CD8-positive, alpha-beta memory T cell (primary cell): ENCODE measurements at places on chromosomes 7 and 10.

- H3K36me3 ChIP-seq: no peaks in the 10 kb centered on the region
- no peaks in the 10 kb centered on the region for H3K27me3 ChIP-seq
- DNase-seq: no peak
- H3K27ac ChIP-seq: peak overlapping the region; percentile 98
- peak overlapping the region; percentile 98 for H3K4me3 ChIP-seq
Observed at GRCh38 chr7:35695473-35695850, 527 bp upstream of the HERPUD2 start.

DNA sequence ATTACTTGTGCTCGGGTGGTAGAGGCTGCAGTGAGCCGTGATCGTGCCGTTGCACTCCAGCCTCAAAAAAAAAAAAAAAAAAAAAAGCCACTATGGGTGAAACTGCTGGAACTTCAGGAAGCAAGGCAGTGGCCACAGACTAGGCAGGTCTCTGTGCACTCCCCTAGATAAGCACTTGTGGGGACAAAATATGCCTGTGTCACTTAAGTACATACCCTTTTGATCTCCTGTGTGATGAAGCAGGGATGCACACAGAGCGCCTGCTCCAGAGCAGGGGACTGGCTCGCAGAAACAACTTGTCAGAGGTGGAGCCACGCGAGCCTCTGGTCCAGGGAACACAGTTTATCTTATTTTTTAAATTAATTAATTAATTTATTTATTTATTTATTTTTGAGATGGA, 42.9 kb upstream of the PSAP start:
- no peak overlapping the region for H3K4me3 ChIP-seq
- DNase-seq: no peak
- no peaks in the 10 kb centered on the region for H3K36me3 ChIP-seq
- H3K27me3 ChIP-seq: no peaks in the 10 kb centered on the region
- no peak overlapping the region for H3K27ac ChIP-seq

DNA sequence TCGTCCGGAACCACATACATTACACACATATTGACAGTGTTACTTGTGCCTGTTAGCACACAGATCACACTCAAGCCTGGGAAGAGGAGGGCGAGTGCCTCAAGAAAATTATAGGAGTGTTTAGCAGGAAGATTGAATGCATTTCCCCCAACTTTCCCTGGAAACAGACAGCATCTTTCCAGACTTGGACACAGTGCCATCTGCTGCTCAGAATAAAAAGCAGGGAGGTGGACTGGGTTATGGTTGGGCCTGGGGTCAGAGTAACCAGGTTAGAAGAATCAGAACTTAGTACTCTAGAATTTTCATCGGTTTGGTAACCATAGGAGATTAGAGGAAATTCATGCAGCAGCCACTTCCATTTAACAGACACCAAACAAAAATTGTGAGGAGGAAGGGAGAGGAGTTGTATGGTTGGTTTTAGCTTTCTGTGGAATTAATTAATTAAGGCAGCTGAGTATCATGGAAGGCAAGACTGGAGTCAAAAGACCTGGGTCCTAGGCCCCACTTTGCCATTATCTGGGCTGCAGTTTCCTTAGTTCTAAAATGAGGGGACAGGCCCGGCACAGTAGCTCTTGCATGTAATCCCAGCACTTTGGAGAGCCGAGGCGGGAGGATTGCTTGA, 43.4 kb upstream of the OPTN start:
- no peaks in the 10 kb centered on the region for H3K36me3 ChIP-seq
- no peaks in the 10 kb centered on the region for H3K4me1 ChIP-seq
- H3K4me3 ChIP-seq: no peak overlapping the region
- H3K27me3 ChIP-seq: no peaks in the 10 kb centered on the region

GRCh38 chr10:71383972-71384687, 12.6 kb upstream of the CDH23 start:
- no peak overlapping the region for H3K4me3 ChIP-seq
- no peaks in the 10 kb centered on the region for H3K27me3 ChIP-seq
- H3K27ac ChIP-seq: no peak overlapping the region
- DNase-seq: peak; percentile 67
- H3K4me1 ChIP-seq: no peaks in the 10 kb centered on the region
- no peaks in the 10 kb centered on the region for H3K36me3 ChIP-seq

GRCh38 chr7:137287651-137288258, 55.8 kb downstream of the PTN start:
- H3K36me3 ChIP-seq: no peaks in the 10 kb centered on the region
- H3K27me3 ChIP-seq: no peaks in the 10 kb centered on the region
- H3K27ac ChIP-seq: no peak overlapping the region
- no peak for DNase-seq
- no peak overlapping the region for H3K4me3 ChIP-seq

GRCh38 chr10:78617115-78617514, 451.7 kb upstream of the ZMIZ1 start:
- no peaks in the 10 kb centered on the region for H3K4me1 ChIP-seq
- no peak overlapping the region for H3K4me3 ChIP-seq
- H3K36me3 ChIP-seq: no peaks in the 10 kb centered on the region
- no peak for DNase-seq

- no peaks in the 10 kb centered on the region for H3K27me3 ChIP-seq
- no peak for DNase-seq
- no peaks in the 10 kb centered on the region for H3K4me1 ChIP-seq
- no peak overlapping the region for H3K27ac ChIP-seq
- no peaks in the 10 kb centered on the region for H3K36me3 ChIP-seq
Observed at GRCh38 chr10:2731940-2732339, 335.4 kb upstream of the PFKP start.

GRCh38 chr10:59907918-59908807, 1.8 kb upstream of the CCDC6 start:
- peak; percentile 27 for DNase-seq
- H3K36me3 ChIP-seq: no peaks in the 10 kb centered on the region
- peak overlapping the region; percentile 85 for H3K27ac ChIP-seq
- H3K27me3 ChIP-seq: no peaks in the 10 kb centered on the region
